Activated naive CD4-positive, alpha-beta T cell treated with anti-CD3 and anti-CD28 coated beads, Interleukin-2, amount 50 U/mL, for 72 hours (primary cell): ENCODE measurements at places on chromosomes 2 and 18. TPM values are rescaled to one million over a fixed set of nuclear protein-coding genes. Genes with fewer than 3 reads are reported as not detected.

GRCh38 chr18:8794156-8794933, 89.0 kb downstream of the MTCL1 start:
- DNase-seq: no peak

GRCh38 chr2:43169987-43170386, 56.4 kb downstream of the ZFP36L2 start:
- DNase-seq: no peak

MAB21L4 gene
- not detected for total RNA-seq

DNA sequence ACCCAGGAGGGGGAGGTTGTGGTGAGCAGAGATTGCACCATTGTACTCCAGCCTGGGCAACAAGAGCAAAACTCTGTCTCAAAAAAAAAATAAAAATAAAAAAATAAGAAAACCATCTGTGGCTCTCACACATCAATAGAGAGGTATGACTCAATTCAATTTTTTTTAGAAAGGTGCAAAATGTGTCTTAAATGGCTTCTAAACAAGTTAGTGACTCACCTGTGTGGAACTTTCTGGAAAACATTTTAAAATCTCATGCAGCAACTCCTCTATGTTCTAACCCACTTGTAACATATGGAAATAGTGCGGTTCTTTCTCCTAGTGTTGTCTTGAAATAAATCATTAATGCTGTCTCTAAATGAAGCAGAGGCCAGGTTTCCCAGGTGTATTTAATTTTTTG, 10.7 kb upstream of the SULT1C4 start:
- DNase-seq: no peak

DNA sequence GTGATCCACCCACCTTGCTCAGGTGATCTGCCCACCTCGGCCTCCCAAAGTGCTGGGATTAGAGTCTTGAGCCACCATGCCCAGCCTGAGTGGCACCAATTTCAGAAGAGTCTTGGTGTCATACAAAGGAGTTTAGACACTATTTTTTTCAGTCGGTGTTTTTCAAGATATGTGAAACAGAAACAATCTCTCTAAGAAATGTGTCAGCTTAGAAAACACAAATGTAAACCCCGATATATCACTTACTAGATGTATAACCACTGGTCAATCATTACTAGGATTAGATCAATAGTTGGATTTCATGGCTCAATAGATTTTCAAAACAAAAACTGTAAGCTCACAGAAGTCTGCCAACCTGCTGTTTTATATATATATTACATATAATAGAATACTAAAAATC, 67.2 kb upstream of the FRZB start:
- no peak for DNase-seq

ARHGEF4 gene
- total RNA-seq: 0.20 TPM

- DNase-seq: no peak
Measured at GRCh38 chr2:234790380-234790779, 161.4 kb upstream of the SH3BP4 start.

GRCh38 chr2:223944166-223944702, 901 bp downstream of the WDFY1 start:
- DNase-seq: peak; percentile 46

- DNase-seq: no peak
Measured at GRCh38 chr2:233481368-233482142, 85.0 kb downstream of the USP40 start.

- DNase-seq: no peak
Measured at GRCh38 chr18:35808796-35809195, 163.7 kb upstream of the RMP24 start.

DNA sequence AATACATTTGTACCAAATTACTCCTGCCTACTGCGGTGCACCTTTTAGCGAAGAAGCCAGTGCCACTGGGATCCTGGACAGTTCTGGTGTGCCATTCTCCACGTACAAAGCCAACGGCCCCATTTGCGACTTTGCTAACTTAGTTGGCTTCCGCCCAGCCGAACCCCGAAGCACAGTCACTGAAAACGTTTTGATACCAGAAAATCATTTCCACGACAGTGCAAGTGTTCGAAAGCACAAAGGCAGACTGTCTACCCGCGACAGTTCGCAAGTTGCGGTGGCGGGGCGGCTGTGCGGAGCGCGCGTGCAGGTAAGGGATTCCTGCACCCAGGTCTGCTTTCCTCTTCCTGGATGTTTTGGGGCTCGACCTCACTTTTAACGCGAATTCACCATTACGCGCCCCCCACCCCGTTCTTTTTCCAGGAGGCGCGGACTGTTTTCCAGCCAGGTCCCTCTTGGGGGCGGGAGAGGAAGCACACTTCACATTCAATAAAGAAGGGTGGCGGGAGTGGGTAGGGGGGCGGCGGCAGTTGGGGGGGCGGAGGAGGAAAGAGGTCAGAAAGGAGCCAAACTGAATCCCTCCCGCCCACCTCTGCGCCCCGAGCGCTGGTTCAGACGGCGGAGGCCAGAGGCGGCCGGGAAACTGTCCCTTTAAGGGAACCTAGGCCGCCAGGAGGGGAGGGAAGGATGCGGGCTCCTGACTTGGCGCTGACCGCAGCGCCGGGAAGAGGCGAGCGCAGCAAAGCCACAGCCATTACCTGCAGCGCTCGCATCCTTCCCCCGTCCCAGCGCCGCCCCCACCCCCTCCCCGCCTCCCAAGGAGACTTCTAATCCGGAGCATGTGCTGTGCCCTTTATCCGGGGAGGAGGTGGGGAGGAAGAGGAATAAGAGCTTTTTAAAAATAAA, 107.4 kb upstream of the KCTD1 start:
- no peak for DNase-seq

DNA sequence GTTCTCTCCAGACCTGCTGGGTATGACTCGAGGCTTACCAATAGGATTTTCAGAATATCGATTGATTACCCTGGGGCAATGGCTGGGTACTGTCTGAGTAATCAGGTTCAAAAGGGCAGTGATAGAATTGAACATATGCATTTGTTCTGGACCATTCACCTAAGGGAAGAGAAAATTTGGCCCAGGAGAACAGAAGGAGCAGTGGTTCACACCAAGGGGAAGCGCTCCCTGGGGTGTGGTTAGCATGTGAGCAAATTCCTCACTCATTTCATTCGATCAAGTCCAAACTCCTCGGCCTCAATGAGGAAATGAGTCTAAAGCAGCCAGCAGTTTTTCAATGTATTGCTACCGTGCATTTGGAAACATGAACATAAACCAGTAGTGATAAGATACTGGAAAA, 55.6 kb downstream of the CYP26B1 start:
- no peak for DNase-seq

DNA sequence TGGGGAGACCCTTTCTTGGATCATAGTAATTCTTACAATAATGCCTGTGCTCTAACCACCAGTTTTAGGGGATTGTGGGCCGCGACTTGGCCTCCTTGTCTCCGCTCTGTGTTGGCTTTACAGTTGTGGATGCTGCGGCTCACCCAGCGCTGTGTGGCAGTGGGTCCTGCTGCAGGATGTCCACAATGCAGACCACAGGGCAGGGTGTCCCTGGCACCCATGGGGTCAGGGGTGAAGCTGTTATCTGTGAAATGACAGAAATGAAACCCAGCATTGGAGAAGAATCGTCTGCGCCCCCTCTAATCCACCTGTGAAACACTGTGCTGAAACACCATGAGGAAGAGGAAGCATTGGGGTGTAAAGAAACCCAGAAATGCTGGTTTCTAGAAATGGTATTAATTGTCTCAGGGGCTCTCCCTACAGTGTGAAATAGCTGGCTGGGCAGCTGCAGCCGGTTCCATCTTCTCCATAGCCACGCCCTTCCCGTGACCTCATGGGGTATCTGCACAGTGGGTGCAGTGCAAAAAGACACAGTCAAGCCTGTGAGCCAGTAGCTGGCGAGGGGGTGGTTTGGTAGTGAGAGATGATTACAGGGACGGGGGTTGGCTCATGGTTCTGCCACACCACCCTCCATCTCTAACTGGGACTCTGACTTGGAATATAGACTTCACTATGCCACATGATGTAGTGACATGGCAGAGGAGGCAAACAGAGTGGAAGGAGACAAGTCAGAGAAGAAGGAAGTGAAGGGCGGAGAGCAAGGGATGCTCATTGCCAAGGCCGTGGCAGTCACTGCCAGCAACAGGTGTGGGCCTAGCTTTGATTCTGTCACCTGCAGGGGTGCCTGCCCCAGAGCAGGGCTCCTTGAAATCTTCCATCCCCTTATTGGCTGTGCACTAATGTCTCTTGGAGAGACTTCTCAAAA, 16.2 kb downstream of the INPP4A start:
- DNase-seq: no peak

- DNase-seq: no peak
Measured at GRCh38 chr2:240947607-240948006, 41.5 kb downstream of the CROCC2 start.

ABHD1 gene
- 0.56 TPM for total RNA-seq

DNA sequence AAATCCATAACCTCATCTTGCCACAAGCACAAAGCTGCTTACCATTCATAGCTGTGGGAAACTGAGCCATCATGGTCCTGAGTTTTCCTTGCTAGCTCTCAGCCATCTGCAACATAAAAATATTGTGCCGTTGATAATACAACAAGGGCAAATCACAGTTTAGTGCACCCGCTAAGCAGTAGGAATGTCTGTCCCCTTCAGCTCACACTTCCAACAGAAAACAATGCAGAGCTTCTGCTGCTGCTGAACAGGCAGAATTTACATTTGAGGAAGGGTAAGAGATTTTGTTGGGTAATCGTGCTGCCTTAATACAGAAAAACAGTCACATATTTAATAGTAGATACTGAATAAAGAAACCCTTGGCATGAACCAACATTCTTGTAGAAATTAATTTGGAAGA, 32.3 kb downstream of the ITSN2 start:
- no peak for DNase-seq

DNA sequence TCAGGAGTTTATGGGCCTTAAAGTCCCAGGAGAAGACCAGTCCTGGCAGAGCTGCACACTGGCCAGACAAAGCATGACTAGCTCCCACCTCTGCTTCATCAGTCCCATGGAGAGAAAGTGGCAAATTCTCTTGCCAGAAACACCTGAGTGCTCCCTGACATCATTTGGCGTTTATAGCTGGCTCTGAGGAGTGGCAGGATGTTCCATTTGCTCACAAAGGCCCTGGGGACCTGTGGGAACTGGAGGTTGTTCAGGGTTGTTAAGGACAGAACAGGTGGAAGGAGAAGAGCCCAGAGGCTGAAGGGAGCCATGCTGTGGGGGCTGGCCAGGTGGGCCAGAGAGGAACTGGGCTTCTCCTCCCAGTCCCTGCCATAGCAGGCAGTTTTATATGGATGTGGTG, 56.1 kb downstream of the RPL37A start:
- DNase-seq: no peak

DLX1 gene
- not detected for total RNA-seq

- no peak for DNase-seq
Measured at GRCh38 chr2:17270894-17271293, 247.3 kb downstream of the RAD51AP2 start.

DNA sequence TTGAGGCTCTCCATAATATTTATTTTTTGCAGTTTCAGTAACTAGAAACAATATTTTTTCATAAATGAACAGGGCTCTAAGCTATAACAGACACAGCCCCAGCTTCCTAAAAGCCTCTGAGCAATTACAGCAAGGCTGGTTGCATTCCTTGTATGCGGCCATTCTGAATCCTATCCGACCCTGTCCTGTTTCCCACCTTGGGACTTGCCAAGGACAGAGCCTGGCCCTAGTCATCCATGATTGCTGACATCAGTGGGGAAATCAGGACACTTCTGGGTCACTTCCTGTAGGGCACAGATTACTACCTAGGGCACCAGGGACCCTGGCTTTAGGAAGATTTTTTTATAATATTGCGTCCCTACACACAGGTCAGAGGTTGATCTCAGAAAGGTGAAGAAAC, 5.5 kb downstream of the TMEM177 start:
- DNase-seq: peak; percentile 38

DNA sequence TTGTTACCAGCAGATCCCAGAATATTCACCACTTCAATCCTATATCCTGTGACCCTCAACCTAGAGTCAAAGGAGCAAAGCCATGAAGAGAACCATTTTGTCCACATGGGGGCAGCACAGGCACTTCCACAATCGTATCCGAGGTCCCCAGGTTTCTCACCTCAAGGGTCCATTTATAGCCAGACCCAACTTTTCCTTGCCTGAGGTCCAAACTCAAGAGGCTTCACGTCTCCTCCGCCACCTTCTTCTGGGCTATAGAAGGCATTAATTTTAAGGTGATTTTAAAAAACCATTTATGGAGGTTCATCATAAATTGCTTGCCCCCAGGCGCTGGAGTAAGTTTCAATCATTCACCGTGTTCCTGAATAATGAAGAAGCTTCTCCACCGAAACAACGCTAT, 111.6 kb upstream of the NABP1 start:
- peak; percentile 71 for DNase-seq

GRCh38 chr2:241877989-241878970, 8.8 kb downstream of the RTP5 start:
- no peak for DNase-seq

DNA sequence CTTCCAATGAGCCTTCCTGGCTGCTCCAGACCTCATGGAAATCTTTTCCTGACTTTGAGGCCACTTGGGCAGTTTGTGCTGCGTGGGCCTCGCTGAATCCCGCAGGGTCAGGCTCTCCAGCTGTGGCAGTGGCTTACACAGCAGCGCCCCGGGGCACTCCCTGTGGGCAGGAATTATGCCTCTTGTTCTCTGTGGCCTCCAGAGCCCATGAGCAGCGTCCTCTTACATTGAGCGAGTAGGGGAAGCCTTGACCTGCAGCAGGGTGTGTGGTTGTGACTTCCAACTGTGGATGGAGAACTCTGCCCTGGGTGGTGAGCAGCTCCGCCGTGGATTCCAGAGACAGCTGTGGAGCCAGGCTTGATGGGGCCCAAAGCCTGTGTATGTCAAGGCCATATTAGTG, 180.8 kb downstream of the GLI2 start:
- DNase-seq: no peak

- peak; percentile 67 for DNase-seq
Measured at GRCh38 chr2:219125225-219125885, 35.3 kb downstream of the NHEJ1 start.

DNA sequence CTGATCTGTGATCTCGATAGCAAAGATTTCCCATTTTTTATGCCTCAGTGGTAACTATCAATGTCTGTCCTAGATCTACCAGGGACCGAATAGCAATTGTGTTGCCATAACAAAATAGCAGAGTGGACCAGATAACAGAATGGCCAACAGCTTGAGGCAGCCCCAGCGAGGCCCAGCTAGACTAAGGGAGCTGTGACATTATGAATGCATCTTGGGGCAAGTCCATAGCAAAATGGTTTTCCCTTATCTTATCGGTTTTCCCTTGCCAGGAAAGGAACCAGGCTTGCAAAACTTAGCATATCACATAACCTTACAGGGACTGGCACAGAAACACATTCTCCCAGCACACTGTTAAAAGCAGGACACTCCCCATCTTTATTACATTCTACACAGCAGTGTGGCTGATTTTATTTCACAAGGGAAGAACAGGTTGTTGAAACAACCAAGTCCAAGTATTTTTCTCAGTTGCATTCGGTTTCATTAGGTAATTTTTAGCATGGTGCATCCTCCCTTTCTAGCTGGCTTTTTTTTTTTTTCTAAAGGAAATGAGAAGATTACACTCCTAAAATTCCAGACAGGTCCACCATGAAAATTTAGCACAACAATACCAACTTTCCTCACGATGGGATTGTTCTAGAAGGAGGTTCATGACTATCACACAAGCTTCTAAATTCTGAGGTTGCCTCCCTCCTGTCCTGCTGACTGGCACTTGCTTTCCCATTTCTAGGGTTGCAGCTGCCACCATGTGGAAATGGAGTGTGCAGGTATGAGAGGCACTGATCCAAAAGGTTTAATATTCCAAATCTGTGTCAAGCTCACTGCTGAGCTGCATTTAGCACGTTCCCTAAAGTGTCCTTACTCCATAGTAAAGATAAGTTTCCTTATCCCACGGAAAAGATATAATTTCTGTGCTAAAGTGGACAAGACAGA, 97.0 kb upstream of the SLC35G4 start:
- no peak for DNase-seq

LAMA3 gene
- 0.16 TPM for total RNA-seq
